ENCODE measurements at places on chromosomes 1 and 21.
A peak's percentile ranks its signal among the peaks of the same experiment; 100 is the strongest.

DNA sequence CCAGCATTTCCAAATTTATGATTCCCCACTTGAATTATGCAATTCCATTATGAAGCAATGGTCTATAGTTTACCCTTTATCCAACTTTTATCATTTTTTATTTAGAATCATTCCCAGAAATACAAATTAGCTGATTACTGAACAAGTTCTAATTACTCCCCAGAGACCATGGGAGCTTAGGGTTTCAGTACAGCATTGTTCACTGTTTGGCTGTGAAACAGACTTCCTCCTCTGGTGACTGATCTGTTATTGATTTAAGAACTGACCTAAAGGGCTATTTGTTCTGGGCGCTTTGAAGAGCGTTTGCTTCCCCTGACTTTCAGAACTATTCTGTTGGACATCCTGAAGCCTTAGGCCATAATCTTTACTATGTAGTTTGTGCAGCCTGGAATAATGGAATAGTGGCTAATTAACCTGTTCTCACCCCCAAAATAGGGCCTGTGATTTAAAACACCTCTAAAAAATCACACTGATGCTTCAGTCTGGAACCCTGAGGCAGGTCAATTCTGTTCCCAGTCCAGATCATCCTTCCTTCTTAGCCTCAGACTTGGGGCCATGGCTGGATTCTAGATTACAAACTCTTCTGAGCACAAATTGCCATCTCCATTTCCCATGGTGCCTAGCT lies 58.7 kb downstream of the ALG14 start:
- DNase-seq: no peak

DNA sequence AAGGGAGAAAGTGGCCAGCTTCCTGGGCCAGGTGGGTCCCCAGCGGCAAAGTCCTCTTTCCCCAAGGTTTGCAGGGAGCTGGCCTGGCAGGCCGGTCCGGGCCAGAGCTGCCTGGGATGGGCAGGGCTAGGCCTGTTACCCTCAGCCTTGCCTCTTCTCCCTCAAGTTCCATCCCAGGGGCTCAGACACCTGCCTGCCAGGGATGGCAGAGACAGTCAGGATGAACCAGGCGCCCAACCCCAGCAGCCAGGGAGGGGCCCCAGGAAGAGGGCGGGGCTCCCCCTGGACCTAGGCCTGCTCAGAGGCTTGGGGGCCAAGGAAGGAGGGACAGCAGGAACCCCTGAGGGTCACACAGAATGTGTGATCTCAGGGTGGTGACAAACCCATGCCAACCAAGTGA lies 120.6 kb downstream of the CASZ1 start:
- no peak for DNase-seq

DNA sequence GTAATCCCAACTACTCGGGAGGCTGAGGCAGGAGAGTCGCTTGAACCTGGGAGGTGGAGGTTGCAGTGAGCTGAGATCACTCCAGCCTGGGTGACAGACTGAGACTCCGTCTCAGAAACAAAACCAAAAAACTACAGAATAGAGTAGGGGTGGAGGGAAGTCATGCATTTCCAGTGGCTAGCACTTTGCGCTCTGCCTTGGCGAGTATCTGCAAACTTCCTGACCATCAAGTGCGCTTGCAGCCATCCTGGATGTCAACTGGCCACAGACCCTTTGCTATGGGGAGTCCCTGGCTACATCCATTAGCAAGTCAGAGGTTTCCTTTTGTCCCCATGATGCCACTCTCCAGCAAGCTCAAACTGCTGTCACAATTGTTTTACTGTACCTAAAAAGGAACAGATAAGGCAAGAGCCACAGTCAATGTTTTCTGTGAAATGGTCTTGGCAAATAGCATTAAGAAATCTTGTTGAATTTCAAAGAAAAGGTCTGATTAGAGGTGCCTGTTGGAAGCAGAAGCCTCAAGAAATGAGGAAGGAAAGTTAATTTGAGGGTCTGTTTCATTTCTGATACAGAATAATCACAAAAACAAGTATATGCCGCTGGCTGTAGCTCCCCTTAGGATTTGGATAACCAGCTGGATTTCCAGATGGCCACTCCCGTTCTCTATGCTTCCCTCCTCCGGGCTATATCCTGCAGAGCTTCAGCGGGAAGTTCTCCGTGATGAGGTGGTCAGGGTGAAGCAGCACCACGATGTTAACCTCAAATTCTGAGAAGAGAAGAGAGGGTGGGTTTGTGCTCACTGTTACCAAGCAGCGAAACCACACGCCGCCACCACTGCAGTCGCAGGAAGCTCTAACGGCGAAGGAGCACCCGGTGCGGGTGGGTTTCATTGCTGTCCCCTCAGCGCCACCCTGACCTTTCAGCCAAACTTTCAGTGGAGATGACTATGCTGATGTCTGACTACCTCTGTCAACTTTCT lies 42.0 kb downstream of the VPS26C start:
- peak; percentile 15 for DNase-seq

- DNase-seq: no peak
These were observed 57.9 kb upstream of the S1PR1 start for GRCh38 chr1:101178688-101179491.

GRCh38 chr21:26833460-26833939 lies 11.7 kb downstream of the ADAMTS1 start:
- no peak for DNase-seq

- DNase-seq: no peak
These were observed 880.2 kb upstream of the NEGR1 start for GRCh38 chr1:73162564-73162963.

DNA sequence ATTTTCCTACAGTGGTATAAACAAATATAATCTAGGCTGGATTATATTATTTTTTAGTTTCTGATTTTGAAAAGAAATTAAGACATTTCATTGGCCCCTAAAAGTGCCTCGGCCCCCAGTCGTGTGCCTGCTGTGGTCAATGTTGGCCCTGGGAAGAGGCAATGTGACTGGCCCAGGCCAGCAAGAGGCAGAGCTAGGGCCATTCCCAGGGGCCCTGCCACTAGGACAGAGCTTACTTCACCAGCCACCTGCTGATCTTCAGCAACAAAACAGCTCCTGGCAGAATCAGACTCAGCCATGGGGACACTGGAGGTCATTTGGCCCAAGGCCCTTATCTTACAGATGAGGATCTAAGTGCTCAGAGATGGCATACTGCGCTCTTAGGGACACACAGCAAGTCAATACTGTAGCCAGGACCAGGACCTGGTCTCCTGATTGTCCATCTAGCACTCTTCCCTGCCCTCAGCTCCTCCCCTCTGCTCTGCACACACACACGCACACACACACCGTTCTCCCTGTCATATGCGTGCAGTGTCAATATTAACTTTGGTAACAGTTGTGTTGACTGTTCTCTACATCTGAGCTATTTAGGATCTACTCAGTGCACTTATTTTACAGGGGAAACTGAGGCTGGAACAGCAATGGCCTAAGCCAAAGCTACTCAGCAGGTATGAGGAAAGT lies 16.6 kb upstream of the KLHDC7A start:
- no peak for DNase-seq

- DNase-seq: no peak
These were observed 239.9 kb downstream of the TNR start for GRCh38 chr1:175503538-175503937.

DNA sequence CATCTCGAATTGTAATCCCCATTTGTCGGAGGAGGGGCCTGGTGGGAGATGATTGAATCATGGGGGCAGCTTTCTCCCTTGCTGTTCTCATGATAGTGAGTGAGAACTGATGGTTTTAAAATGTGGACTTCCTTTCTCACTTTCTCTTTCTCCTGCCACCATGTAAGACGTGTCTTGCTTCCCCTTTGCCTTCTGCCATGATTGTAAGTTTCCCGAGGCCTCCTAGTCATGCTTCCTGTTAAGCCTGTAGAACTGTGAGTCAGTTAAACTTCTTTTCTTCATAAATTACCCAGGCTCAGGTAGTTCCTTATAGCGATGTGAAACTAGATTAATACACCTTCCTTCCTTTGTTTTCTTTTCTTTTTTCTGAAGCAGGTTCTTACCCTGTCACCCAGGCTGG lies 13.9 kb downstream of the DNAJC6 start:
- DNase-seq: no peak

DNA sequence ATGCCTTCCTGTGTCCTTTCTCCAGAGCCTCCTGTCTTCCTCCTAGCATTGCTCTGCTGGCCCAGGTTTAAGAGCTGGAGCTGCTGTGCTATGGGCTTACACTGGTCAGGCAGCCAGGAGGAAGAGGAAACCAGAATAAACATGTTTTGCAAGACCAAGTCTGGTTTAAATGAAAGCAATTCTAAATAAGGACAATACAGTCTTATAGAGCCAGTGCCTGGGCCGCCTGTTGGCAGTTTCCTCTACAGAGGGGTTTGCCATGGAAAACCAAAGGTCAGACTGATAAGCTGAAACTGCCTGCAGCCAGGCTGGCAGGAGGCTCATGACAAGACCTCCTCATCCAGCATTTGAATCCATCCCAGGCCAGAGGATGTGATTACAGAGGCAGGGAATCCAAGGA lies 92.9 kb upstream of the FGGY start:
- DNase-seq: no peak

GRCh38 chr1:35876988-35877387 lies 6.0 kb upstream of the AGO1 start:
- no peak for DNase-seq

DNA sequence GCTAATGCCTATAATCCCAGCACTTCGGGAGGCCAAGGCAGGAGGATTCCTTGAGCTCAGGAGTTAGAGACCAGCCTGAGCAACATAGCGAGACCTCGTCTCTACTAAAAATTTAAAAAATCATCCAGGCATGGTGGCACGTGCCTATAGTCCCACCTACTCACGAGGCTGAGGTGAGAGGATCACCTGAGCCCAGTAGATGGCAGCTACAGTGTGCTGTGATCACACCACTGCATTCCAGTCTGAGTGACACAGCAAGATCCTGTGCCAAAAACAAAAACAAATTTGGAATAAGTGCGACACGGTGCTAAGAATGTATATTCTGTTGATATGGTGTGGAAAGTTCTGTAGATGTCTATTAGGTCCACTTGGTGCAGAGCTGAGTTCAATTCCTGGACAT lies 15.1 kb downstream of the USP33 start:
- no peak for DNase-seq

- DNase-seq: no peak
These were observed 136.3 kb upstream of the SLC44A3 start for GRCh38 chr1:94683886-94684285.

- DNase-seq: no peak
These were observed 39.7 kb downstream of the LRP8 start for GRCh38 chr1:53288002-53288789.

DNA sequence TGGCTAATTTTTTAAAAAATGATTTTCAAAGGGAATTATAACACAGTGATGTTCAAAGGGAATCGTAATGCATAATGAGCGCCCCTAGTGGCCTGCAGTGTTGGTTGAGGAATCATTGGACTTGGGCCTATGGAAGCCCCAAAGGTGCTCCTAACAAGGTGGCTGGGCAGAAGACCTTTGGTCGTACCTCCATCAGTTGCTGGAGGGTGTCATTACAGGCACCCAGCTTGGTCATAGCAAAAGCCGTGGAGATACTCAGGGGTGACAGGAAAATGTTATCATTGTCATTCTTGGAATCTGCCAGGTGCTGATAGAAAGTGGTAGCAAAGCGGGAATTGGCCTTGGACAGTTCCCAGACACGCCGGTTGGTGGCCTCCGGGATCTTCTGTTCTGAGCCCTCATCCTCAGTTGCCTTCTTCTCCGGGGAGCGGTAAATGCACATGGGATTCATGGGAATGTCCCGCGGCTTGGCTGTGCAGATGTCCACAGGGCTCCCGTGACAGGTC lies 2.7 kb downstream of the SERPINC1 start:
- DNase-seq: peak; percentile 10

DNA sequence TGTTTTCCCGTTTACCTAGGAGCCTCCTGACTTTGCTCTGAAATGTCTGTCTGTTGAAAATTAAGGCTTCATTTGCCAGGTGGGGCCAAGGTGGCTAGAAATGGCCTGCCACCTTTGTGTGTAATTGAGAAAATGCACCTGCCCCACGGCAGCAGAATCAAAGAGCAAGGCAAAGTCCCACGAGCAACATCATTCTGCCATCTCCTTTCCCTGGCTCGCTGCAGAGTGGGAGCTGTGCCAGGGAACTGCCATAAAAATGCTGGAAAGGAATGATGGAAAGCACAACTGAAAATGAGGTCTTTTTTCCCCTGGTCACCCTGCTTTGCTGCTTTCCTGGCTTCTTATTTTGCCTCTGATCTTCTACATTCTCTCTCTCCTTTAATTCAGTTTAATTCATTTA lies 5.5 kb upstream of the OLFML2B start:
- no peak for DNase-seq

DNA sequence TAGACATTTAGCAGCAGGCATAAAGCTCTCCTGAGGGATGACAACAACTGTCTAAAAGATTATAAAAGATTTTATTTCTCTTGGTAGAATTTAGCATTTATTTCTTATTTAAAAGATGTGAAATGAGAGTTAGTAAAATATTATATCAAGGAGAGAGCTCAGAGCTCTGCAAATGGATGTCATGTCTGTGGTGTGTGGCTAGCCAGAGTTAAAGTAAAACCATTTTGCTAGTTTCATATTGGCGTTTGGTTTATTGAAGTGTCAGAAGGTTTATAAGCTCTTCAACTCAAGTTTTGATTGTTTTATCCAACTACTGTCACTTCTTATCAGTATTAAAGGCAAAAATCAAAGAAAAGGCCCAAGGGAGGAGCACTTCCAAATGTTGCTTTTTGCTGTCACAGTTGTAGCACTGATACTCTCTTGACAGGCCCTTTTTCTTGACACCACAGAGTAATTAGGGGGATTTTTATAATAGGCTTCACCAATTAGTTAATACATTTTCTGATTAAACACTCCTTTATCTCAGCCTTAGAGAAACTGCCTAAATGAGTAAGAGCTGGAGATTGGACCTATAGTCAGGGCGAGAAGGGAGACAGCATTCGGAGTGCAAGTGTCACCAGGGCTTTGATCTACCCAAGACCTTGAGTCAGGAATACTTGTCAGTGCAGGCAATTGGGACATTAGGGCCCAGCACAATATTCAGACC lies 233.9 kb downstream of the PTBP2 start:
- no peak for DNase-seq

GRCh38 chr1:6303397-6304012 lies 42.6 kb upstream of the GPR153 start:
- no peak for DNase-seq

- no peak for DNase-seq
These were observed 93.0 kb downstream of the SPATA46 start for GRCh38 chr1:162283657-162284056.

DNA sequence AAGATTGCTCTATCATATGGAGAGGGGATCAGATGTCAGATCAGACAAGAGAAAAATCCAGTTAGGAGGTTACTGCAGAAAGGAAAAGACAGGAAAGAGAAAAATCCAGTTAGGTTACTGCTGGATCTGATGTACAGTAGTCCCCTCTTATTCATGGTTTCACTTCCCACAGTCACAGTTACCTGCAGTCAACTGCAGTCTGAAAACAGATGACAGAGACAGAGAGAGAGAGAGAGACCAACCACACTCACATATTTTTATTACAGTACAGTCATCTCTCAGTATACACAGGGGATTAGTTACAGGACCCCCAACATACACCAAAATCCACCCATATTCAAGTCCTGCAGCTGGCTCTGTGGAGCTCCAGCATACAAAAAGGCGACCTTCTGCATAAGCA lies 29.3 kb downstream of the NUP133 start:
- DNase-seq: no peak

DNA sequence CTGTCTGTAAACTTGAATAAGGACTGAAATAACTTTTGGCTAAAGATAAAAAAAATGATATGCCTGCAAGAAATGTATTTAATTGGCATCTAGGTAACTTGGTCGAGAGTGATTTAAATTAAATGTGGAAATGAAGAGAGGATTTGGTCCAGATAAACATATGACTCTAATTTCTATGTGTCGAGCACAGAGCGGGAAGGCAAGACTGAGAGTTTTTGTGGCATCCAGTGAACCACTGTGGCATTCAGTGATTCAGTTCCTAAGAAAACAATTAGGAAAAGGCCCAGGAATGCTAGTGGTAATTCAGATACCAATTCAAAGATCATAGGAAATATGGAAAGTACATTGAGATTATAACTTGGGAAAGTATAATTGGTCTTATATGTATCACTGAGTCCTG lies 39.6 kb downstream of the PDE4B start:
- no peak for DNase-seq

Data from stimulated activated CD4-positive, alpha-beta T cell treated with anti-CD3 and anti-CD28 coated beads, Interleukin-1b, Interleukin-23, amount 100 ng/mL, for 4 hours (primary cell).